Activated CD8-positive, alpha-beta memory T cell treated with anti-CD3 and anti-CD28 coated beads, Interleukin-2, amount 10 ng/mL, durations not matched to agents 7 days and 5 days (primary cell): ENCODE measurements at places on chromosomes 13 and 19. TPM values are rescaled to one million over a fixed set of nuclear protein-coding genes. Genes with fewer than 3 reads are reported as not detected.

- no peak for DNase-seq
- H3K4me3 ChIP-seq, result no peak overlapping the region
- no peaks in the 10 kb centered on the region for H3K27me3 ChIP-seq
These were observed 18.0 kb upstream of the IZUMO2 start for GRCh38 chr19:50181121-50181520.

DNA sequence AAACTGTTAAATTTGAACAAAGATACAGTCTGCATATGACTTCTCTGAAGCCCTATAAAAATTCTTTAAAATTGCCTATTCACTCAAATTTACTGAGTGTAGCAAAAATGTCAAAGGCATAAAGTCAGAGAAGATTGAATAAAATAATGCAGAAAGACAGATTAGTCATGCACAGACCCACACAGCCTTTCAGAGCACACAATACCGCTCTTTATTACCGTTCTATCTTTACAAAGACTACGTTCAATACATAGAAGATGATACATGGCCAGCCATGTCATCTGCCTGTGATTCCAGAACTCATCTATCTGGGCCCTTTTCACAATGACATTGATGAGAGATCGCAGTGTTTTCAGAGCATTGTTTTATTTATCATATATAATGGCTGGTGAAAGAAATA, 107.2 kb downstream of the URI1 start:
- no peak overlapping the region for H3K27ac ChIP-seq
- no peak overlapping the region for H3K4me3 ChIP-seq
- no peaks in the 10 kb centered on the region for H3K27me3 ChIP-seq
- H3K36me3 ChIP-seq, result no peaks in the 10 kb centered on the region

GRCh38 chr19:35928507-35928906, 7.7 kb upstream of the LRFN3 start:
- DNase-seq, result no peak
- H3K4me1 ChIP-seq, result peaks cover 24% of the 10 kb centered on the region
- H3K36me3 ChIP-seq, result peaks cover 6% of the 10 kb centered on the region
- no peak overlapping the region for H3K4me3 ChIP-seq

ANKLE1 gene
- total RNA-seq, result 9.2 TPM
